Hematopoietic multipotent progenitor cell treated with erythropoietin and hydrocortisone succinate and interleukin-3 and kit ligand, for 8 days (in vitro differentiated cells): ENCODE measurements at places on chromosomes 13 and 19.

GRCh38 chr13:35879111-35879510 is 252.1 kb downstream of the DCLK1 start:
- DNase-seq: no peak

GRCh38 chr19:55464662-55465054 is at the start of gene C19orf85:
TSS of gene C19orf85 (minus strand) at chr19:55464751. CDS start at chr19:55464554, 197 bp downstream.
- DNase-seq: no peak

GRCh38 chr13:96779691-96780090 is 214.6 kb downstream of the OXGR1 start:
- DNase-seq: no peak

GRCh38 chr13:45812695-45813372 is 38.7 kb downstream of the SIAH3 start:
- no peak for DNase-seq

DNA sequence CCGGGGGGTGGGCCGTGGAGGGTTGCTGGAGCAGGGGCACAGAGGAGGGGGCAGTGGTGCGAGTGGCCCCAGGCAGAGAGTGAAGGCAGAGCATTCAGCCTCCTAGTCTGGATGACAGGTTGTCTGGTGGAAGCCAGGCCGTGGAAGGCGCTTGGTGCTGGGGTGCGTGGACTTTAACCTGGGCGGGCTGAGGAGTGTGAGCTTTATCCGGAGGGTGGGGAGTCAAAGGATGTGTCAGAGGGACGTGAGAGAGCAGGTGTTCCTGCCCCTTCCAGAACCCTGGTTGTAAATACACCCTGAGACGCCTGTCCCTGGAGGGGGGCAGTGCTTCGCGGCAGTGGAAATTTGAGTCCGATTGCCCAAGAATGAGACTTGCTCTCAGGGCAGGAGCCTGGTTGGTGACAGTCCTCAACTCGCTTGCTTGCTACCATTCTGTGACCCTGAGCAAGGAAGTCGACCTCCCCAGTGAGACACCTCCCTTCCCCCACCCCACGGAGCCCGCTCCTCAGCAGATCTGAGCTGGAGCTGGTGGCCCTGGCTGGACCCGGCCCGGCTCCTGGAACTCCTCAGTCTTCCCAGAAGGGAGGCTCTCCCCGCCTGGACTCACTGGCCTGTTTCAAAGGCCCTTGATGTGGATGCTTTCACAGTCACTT is 2.3 kb downstream of the SPPL2B start:
- DNase-seq: no peak

DNA sequence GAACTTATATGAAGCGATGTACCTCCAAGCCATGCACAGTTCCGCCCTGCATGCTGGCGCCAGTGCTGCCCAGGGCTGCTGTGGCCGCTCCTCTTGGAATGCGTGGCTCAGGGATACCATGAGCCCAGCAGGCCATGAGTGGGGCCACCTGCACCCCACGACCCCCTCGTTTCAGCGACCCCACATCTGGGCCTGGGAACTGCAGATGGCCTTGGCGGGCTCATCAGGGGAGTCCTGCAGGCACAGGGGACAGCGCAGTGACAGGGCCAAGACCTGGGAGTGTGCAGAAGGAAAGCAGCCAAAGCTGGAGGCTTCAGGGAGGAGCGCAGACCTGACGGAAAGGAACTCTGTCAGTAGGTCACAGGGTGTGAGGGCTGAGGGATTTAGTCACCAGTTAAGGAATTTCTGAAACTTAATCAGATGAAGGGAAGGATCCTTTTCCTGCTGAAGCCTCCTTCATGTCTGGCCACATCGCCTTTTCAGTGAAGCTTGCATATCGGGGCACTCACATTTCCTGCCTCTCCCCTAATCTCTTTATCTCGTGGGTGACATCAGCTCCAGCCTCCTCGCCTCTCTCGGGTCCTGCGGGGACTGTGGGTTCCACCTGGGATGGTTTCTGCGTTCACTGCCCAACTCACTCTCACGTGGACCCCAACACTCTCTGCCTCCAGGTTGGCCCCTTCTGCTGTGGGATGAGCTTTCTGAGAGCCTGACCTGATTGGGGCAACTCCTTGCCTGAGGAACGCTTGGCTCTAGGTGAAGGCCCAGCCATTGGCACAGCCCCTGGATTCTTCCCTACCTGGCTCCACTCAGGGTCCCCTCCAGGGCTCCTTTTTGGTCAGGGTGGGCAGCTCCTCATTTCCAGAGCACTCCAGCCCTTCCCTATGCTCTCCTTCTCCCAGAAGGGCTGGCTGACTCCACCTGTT is 123.5 kb downstream of the CRYL1 start:
- peak; percentile 39 for DNase-seq

DNA sequence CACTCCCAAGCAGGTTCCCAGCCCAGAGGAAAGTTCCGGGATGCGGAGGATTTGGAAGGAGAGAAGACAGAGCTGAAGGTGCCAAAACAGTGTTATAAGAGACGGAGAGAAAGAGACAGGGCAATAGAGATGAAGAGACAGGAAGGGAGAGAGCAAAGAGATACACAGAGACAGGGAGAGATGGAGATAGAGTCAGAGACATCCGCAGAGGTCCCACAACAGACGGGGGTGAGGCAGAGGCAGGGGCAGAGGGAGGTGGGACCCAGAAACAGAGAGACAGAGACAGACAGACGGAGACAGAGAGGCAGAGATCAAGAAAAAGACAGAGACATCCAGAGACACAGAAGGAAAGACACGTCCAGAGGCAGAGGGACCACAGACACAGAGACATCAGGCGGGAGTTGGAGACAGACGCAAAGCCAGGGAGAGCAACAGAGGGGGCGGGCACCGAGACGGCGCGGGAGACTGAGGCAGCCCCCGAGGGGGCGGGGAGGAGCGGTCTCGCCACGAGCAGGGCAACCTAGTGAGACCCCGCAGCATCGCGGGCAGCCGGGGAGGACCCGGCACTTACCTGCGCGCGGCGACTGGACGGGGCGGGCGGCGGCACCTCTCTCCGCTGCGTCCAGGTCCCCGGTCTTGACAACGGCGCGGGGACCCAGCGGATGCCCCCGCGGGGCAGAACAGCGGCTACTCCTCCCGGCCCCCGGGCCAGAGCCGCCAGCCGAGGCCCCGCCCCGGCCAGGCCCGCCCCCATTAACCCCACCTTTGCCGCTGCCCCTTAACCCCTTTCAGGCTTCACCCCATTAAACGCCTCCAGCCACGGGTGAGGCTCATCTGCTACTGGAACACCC is at the start of gene GPR4:
TSS of gene GPR4 (minus strand) at position 689 of the 851 bp plus-strand sequence. CDS start 10,346 bp downstream, outside the sequence.
- no peak for DNase-seq

- peak; percentile 50 for DNase-seq
Measured at GRCh38 chr19:12994701-12995595, at the start of gene NFIX. TSS of gene NFIX (plus strand) at chr19:12995475. CDS start at chr19:12995838, 363 bp downstream.

- no peak for DNase-seq
Measured at GRCh38 chr19:2374808-2375207, 14.7 kb downstream of the TMPRSS9 start.

DNA sequence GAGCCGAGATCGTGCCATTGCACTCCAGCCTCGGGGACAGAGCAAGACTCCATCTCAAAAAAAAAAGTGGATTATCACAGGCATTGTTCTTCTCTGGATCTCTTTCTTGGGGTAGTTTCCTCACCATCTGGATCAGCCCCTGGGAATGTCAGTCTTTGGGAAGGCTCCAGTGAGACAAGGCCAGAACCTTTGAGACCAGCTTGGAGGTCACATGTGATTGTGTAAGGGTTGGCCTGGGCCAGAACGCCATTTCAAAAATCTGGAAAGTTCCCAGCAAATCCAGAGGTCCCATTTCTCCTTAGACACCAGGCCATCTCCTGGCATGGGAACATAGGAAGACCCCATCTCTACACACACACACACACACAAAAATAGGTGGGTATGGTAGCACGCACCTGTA is 14.2 kb upstream of the ANGPTL8 start:
- DNase-seq: no peak

GRCh38 chr13:30790592-30790991 is 55.2 kb downstream of the ALOX5AP start:
- DNase-seq: no peak

GRCh38 chr13:30745906-30746686 is 10.8 kb downstream of the ALOX5AP start:
- no peak for DNase-seq

DNA sequence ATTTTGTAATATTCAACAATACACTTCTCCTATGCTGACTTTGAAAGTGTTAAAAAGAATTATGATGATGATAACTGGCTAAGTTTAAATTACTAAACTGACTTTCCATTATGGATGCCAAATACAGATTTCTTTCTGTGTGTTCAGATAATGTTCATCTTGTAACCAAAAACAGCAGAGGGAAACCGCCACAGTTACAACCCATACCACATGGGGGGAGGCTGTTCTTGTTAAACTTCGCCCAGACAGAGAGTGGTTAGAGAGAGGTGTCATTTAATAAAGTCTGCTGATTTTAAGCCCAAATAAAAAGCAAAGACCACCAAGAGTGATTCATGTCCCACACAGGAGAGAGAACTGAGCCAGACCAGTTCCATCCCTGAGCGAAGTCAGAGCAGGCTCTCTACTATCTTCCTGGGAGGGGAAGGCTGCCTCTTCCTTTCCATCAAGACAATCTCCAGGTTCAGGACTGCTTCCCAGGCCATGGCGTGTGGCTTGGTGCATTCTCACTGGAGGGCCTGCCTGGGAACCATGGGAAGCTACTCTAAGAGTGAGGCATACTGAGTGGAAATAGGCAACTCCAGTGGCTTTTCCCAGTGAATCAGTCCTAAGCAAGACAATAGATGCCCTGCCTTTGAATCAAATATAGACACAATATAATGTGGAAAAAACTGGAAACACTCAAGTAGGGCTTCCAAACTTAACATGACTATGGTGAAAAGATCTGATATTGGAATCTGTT is 18.2 kb downstream of the EFNB2 start:
- DNase-seq: no peak

DNA sequence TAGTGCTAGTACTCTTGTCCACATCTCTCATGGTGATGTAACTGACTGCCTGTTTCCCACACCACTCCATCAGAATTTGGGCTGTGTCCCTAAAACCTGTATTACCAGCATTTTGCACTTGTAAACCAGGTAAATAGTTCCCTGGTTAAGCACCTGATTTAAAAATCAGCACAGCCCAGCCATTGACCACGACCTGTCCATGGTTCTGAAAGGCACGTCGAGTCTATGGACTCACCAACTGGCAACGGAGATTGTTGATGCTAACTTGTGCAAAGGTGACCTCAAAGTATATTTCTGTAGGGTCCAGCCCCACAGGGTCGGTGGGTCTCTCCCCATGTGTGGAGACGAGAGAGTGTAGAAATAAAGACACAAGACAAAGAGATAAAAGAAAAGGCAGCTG is 46.7 kb upstream of the ZNF835 start:
- no peak for DNase-seq

GRCh38 chr13:96299235-96299634 is 209.3 kb downstream of the HS6ST3 start:
- no peak for DNase-seq

GRCh38 chr19:4594201-4594600 is 34.7 kb upstream of the SEMA6B start:
- no peak for DNase-seq

DNA sequence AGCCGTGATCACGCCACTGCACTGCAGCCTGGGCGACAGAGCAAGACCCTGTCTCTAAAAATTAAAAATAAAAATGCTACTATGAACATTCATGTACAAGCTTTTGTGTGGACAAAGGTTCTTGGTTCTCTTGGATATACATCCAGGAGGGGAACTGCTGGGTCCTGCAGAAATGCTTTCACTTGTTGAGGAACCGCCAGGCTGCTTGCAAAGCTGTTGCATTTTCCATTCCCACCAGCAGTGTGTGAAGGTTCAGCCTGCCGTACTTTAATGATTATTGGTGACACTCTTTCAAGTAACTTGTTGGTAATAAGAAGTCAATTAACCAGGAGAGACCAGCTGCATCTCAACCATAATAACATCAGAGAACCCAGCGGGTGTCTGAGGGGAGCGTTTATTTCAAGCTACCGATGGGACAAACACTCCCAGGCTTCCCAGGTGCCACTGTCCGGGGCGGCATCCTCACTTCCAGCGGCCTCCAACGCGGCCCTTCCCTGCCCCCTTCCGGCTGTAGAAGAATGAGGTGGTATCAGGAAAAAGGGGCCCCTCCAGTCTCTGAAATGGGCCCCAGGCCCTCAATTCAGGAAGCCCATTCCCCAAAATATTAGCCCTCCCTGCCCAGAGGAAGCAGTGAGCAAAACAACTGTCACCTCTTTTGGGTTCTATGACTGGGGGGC is 15.2 kb upstream of the PPP1R12C start:
- DNase-seq: peak; percentile 29

- no peak for DNase-seq
Measured at GRCh38 chr19:20513189-20513904, 52.2 kb downstream of the ZNF737 start.

DNA sequence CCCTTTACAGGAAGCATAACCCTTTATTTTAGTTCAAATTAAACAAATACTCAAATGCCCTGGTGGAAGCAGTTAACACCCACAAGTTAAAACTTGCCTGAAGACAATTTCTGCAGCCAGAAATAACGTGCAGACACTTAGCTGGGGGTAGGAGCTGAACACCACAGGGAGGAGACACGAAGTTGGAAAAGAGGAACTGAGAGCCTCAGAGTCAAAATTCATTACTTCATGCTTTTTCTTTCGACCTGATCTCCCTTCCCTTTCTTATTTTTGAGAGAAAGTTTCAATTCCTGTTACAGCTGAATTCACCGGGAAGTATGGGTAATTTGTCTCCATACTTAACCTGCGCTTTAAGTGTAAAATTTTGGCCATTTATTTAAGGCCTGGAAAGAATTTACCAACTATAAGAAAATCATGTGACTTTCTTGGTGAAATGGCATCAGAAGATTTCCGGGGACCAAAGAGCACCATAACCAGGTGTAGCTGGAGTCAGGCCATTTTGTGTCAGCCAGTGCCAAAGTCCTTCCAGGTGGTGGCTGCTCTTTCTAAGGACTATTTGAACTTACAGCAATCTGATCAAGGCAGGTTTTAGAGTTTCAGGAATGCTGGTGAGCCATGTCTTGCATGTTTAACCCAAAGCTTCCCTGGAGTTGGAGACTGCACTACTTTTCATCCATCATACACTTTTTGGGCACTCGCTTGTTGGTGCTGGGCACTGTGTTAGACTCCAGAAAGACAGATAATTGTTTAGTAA is 46.5 kb upstream of the RCBTB2 start:
- DNase-seq: peak; percentile 45

GRCh38 chr19:16112778-16113177 is 1.1 kb downstream of the RAB8A start:
- peak; percentile 87 for DNase-seq

- DNase-seq: no peak
Measured at GRCh38 chr19:51121257-51121656, 3.4 kb upstream of the SIGLEC9 start.

DNA sequence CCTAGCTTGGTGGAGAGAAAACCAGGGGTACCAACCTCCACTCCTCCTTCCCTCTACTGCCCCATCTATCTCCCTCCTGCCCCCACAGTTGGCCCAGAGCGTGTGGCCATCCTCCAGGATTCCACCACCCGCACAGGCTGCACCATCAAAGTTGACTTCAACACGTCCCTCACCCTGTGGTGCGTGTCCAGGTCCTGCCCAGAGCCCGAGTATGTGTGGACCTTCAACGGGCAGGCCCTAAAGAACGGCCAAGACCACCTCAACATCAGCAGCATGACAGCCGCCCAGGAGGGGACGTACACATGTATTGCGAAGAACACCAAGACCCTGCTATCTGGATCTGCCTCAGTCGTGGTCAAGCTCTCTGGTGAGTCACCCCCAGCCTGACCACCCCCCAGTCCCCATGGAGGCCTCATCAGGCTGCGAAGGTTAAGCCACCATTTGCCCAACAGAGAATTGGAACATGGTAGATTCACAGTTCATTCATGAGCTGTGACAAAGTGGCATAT is 6.6 kb downstream of the CEACAM16 start:
- no peak for DNase-seq

GRCh38 chr19:3323026-3323425 is 43.4 kb upstream of the NFIC start:
- DNase-seq: no peak
